Activated naive CD4-positive, alpha-beta T cell treated with Interleukin-2 at 50 U/mL for 16 hours (primary cell): ENCODE measurements at places on chromosomes 12 and 14.

- DNase-seq, result no peak
Measured at GRCh38 chr12:80756875-80757274, 40.2 kb downstream of the MYF5 start.

GRCh38 chr12:12091977-12092663, 21.4 kb downstream of the BCL2L14 start:
- DNase-seq, result no peak

DNA sequence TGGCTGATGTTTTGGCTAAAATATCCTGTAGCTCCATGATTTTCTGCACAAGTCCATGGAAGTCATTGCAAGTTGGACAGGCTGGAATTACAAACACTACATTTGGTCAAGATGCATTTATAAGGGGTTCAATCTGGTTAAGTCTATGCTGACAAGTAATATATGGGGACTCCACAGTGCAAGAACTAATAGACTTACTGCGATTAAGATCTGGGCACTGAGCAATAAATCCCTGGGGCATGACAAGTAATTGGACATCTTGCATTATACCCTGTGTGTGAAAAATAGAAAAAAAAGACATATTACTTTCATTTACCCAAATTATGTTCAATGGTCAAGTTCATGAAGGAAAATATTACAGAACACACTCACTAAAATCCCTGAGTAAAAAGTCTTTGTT, 99.1 kb downstream of the NELL2 start:
- no peak for DNase-seq

DNA sequence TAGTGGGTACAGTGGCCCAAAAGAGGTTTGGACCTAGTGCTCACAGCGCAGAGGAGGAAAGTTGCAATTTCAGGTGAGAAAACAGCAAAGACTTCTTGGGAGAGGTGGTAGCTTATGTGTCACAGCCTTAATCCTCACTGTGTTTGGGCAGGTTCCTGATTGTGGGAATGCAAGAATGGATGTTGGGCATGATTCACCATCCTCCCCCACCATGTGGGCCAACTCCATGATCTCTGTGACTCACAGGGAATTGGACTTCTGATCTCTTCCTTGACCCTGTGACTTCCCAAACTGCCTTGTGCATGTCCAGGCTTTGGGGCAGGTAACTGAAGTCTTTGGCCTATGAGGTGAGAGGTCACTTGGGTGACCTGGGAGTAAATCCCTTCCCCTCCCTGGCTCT, 1.8 kb upstream of the CHST11 start:
- no peak for DNase-seq

DNA sequence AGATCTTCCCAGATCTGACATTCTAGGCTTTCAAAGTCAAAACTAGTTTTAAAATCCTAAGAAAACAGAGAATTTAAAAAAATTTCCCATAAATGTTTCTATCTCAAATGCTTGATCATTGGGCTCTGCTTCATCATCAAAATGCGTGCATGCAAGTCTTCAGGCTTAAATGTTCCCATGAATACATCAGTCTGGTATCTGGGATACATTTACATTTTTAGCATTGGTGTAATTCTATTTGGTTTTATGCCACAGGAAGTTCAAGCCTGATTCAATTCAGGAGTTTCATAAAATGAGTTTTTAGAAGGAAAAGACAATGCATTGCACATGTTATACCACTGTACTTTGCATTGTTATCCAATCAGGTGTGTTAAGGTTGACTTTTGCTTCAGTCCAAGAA, 336.4 kb downstream of the PCNX1 start:
- no peak for DNase-seq

- DNase-seq, result no peak
Measured at GRCh38 chr12:105337391-105337790, 6.9 kb downstream of the C12orf75 start.

DNA sequence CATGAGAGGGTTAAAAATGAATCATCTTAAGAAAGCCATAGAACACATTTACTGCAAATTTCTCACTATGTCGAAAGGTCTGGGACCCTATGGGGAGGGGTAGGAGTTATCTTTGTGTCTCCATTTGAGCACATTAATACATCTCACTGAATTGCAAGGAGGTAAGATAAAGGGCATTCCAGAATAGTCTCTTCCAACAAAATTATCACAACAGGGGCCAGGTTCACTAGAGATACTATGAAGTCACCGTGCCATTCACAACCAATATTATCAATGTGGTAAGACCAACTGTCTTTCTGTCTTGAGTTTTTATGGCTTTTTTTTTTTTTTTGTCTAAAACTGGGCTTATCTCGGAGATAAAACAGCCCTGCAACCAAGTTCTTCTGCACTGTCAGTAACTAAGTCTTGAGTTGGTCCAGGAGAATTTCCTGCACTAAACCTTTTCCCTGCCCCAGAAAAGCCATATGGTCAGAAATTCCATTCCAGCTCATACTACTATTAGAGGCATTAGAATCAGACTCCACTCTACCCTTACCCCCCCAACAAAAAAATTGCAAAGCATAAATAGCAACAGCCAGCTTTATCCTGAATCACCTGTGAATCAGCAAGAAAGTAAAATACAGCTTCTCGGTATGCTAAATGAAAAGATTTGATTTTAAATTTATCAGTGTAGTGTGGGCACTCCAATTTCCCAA, 79.7 kb downstream of the PTPRR start:
- DNase-seq, result no peak

DNA sequence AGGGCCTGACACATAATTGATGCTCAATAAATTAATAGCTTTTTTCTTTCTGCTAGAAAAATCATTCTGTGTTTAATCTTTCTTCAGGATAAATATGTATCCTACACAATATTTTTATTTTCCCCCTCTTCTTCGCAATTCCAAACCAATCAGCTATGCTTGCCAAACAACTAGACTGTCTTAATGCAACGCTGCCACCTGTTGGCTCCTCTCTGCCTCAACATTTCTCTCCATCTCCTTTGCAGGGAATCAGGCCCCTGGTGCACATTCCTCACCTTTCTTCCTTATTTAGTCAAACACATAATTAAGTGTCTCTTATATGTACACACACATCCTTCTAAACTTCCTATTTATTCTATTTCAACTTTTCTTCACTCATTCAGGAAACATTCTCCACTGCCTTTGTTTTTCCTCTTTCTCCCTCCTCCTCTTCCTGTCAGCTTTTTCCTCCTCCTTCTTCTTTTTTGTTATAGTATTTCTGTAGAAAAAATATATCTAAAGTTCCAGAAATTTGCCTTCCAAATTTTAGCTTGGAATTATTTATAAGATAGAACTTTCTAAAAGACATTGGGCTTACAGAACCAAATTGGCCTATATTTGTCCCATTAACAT, 406.0 kb downstream of the PRKD1 start:
- DNase-seq, result no peak

DNA sequence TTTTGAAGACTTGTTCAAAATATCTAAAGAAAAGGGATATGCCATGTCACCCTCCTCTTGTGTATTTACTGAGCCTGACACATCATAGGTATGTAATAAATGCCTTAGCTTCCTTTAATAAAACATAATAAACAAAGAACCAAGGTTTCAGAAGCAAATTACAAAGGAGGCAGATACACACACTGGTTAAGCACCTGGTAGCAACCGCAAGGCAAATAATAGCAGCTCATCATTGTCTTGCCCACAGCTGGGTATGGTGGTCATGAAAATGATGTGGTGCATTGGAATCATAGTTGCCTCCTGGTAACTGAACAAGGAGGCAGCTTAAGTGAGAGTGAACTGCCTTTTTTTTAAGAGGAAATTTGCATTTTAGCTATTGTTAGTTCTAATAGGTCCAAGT, 39.0 kb downstream of the PAX9 start:
- no peak for DNase-seq

GRCh38 chr12:13079440-13079906, 24.0 kb downstream of the GSG1 start:
- DNase-seq, result no peak

GRCh38 chr12:38983117-38983571, 77.8 kb upstream of the CPNE8 start:
- DNase-seq, result no peak

DNA sequence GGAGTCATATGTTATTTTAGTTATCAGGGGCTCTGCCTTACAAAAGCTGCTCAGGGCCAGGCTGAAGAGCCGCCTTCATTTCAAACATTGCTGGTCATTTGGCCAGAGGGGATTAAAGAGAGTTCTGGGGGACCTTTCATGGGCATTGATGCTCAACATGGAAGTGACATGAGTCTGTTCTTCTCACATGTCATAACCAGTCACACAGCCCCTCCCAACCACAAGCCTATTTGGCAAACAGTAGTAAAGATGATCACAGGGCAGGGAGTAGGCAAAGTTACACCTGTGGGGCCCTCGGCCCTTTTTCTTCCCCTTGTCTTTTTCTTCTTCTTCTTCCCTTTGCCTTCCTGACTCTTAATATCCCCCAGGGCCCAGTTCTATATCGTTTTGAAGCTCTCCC, 33.3 kb downstream of the CFAP54 start:
- no peak for DNase-seq

- DNase-seq, result no peak
Measured at GRCh38 chr12:106133136-106134087, 5.3 kb downstream of the NUAK1 start.

DNA sequence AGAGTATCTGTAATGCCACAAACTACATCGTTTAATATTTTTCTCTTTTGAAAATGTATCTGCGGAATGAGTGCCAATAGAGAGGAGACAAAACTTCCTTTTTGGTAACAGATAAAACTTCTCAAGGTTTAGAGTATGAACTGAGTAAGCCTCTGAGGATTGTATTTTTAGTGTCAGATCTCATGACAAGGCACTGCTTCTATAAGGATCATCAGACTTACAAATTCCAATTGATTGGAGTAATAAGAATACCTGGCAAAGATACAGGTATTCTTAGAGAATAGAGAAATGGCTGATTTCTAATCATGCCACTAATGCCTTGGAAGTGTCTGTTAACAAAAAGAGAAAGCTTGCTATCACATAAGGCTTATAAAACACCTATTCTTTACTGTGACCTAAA, 45.3 kb downstream of the SLC35F4 start:
- DNase-seq, result no peak

- DNase-seq, result no peak
Measured at GRCh38 chr12:88627501-88627900, 47.2 kb upstream of the KITLG start.

- DNase-seq, result no peak
Measured at GRCh38 chr12:113910751-113911272, 55.3 kb downstream of the RBM19 start.

DNA sequence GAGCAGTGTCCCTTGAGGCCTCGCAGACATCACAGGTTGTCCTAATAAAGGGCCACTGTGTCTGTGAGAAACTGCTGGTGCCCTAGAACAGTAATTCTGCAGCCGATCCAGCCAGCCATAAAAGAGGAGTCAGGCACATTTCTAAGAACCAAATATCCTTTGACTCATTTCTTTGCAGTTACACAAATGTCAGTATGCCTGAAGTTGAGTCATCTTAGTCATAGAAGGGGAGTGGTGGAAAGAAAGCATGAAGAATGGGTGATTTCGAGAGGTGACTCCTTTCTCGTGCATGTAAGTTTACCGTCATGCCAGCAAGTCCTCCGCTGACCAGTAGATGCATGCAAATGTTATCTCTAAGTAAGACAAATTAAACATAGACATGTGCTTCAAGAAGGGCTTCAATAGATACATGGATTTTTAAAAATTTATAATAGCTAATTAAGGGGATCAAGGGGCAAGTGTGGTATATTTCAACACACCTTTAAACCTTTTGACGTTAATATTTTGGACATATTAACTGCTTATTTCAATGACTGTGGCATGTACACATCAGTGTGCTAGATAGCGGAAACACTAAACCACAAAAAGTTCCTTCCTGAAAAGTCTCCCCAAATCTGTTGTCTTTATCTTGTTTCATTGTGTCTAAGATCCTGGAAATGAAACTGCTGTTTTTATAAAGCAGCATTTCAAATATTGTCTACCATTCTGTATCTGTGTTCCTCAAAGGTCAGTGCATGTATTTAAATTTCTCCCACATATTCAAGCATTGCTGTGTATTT, 497.4 kb downstream of the NPAS3 start:
- no peak for DNase-seq
